ENCODE measurements at places on chromosomes 4 and X.

DNA sequence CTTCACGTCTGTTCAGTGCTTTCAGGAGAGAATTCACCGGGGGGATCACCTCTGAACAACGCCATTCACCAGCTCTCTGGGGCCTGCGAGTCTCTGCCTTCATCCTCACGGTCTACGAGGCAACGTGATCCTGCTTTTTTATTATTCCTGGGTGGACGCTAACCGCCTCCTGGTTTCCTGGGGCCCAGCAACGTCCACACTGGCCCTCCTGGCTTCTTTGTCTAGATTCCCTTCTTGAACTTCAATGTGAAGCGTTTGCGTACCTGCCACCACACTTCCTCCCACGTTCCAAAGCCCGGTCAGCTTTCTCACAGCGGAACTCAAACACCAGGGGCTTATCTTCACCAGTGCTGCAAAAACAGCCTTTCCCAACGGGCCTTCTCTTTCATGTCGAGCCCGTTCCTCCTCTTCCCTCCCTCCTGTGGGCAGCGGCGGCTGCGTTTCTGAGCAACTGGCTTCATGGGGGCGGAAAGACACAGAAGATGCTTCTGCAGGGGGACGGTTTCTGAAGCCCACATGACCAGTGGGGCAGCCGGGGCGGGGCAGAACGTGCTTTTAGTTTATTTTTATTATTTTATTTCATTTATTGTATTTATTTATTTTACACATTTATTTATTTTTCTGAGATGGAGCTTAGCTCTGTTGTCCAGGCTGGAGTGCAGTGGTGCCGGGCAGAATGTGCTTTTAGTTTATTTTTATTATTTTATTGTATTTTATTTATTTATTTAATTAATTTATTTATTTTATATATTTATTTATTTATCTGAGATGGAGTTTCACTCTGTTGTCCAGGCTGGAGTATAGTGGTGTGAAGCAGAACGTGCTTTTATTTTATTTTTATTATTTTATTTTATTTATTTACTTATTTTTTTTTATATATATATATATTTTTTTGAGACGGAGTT is 64.6 kb downstream of the CRLF2 start:
- DNase-seq = no peak

DNA sequence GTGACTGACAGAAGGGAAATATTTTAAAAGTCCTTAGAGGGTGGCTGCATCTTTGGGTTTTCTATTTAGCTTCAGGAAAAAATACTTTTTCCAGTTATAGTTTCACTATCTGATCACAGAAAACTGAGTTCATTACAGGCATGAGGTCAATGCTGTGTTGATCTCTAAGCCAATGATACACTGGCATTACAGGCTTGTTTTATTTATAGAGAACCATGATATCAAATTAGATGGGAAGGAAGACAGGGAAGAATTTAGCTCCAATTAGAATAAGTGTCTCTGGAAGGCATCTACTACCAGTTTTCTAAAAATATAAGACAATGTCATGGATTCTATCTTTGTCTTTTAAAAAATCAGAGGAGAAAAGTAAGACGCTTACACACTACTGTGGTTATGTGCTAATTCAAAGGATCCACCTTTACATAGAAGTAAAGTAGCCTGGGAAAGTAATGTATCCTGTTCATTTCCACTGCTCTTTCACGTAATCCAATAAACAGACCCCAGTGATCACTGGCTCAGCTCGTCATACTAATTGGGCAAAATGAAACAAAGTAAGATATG is 344.5 kb upstream of the PPARGC1A start:
- no peak for DNase-seq

DNA sequence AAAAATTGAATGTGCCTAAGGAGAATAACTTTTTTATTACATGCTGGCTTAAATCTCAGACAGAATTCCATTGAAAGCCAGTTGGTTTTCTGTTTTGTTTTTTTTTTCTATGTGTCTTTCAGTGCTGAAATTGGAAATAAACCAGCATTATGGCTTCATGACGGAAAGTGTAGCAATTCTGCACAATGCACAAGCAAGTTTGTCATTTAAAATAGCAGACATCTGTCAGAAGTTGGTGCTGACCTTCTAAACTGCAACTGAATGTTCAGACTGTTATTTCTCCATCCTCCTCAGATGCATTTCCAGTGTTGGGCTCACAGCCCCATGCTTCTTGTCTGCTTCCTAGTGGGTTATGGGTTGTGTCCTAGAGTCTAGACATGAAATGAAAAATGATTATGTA is 107.2 kb upstream of the LIMCH1 start:
- DNase-seq = peak; percentile 45

- DNase-seq = no peak
Measured at GRCh38 chr4:105279314-105279713, 132.6 kb downstream of the TET2 start.

GRCh38 chr4:27407616-27408015 is 547.0 kb downstream of the STIM2 start:
- peak; percentile 51 for DNase-seq

GRCh38 chr4:32771491-32771890 is 2051.3 kb downstream of the PCDH7 start:
- no peak for DNase-seq

- peak; percentile 76 for DNase-seq
Measured at GRCh38 chr4:71338846-71339593, at the start of gene SLC4A4. Gene SLC4A4, plus strand, starts transcription at chr4:71339020.

DNA sequence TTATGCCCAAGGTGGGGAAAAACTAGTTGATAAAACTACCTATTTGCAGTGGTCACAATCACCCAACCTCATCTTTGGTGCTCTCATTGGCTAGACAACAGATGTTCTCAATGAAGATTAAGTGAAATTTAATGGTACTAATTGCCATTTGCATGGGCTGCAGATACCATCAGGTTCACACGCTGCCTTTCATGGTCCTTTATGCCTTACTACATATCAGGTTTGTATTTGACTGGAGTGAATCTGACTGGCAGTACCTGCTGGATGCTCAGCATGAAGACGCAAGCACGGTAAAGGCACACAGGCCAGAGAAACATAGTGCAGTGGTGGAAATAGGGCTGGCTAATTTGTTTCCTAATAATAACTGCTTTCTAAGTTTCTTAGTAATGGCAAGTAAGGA is 48.3 kb downstream of the DCX start:
- DNase-seq = no peak

- no peak for DNase-seq
Measured at GRCh38 chr4:80035336-80035735, 37.7 kb downstream of the ANTXR2 start.

- peak; percentile 97 for DNase-seq
Measured at GRCh38 chr4:83548151-83548905, 12.4 kb downstream of the GPAT3 start.

GRCh38 chr4:56654238-56654632 is 26.9 kb downstream of the HOPX start:
- DNase-seq = no peak

DNA sequence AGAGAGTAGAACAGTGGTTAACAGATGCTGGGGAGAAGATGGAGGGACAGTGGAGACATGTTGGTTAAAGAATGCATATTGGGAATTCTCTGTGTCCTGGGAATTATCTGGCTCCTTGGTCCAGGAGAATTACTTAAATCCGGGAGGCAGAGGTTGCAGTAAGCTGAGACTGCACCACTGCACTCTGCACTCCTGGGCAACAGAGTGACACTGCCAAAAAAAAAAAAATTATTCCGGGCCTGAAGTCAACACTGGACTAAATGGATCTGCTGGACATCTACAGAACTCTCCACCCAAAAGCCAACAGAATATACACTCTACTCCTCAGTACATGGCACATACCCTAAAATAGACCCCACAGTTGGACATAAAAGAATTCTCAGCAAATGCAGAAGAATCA is 400.0 kb upstream of the CXorf51B start:
- no peak for DNase-seq

GRCh38 chr4:86816501-86817273 is 32.5 kb downstream of the SLC10A6 start:
- peak; percentile 77 for DNase-seq
